ENCODE measurements at places on chromosomes 7 and 10. TPM values are rescaled to one million over a fixed set of nuclear protein-coding genes. Genes with fewer than 3 reads are reported as not detected.

- no peak for DNase-seq
Observed at GRCh38 chr10:33026422-33026821, 68.4 kb upstream of the ITGB1 start.

DNA sequence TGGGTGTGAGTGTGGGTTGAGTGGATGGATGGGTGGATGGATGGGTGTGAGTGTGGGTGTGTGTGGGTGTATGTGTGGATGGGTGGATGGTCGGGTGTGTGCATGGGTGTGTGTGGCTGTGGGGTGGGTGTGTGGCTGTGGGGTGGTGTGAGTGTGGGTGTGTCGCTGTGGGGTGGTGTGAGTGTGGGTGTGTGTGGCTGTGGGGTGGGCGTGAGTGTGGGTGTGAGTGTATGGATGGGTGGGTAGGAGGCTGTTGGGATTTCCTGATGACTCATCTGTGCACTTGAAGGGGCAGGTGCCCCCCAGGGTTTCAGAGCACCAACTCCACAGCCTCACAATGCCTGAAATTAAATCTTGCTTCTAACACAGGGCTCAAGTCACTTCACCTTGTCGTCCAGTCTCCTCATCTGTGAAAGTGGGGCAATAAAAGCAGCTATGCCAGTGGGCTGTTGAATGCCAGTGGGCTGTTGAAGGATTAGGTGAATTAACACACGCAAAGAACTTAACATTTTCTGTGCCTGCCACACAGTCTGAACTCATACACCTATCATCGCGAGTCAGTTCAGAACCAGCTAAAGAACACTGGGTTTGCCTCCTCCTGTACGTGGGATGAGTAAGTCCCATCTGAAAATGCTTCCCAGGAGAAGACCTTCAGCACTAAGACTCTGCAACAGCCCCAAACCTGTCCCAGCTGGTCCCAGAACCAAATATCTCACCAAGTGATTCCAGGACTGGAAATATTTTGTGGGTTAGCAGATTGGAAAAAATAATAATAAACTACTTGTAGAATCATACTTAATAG is 32.0 kb downstream of the SFMBT2 start:
- no peak for DNase-seq

- DNase-seq = peak; percentile 50
Observed at GRCh38 chr10:100508691-100509150, 10.9 kb downstream of the SEC31B start.

GRCh38 chr7:749140-749551 is 22.1 kb upstream of the PRKAR1B start:
- DNase-seq = no peak

GRCh38 chr10:72059843-72060822 is 28.2 kb downstream of the SPOCK2 start:
- DNase-seq = no peak

ST8SIA6 gene
- total RNA-seq = not detected

FAM25A gene
- total RNA-seq = not detected

POMZP3 gene
- 12.0 TPM for total RNA-seq

DPCD gene
- total RNA-seq = 3.6 TPM

All from activated T-helper 1 cell treated with anti-CD3 and anti-CD28 coated beads, Interleukin-12 subunit alpha, Interleukin-12 subunit beta, Interleukin-2, Interleukin-4 antibody, amounts not matched to agents 30 ng/mL and 10 ng/mL and 1 ng/mL, durations not matched to agents 14 hours and 24 hours and 36 hours (primary cell).